H54 (cell line): ENCODE measurements at places on chromosomes 3 and 15.
A peak's percentile ranks its signal among the peaks of the same experiment; 100 is the strongest.

GRCh38 chr3:111485086-111485485 lies 56.9 kb upstream of the CD96 start:
- no peak for DNase-seq

GRCh38 chr3:196186651-196187573 lies 24.3 kb downstream of the ZDHHC19 start:
- DNase-seq = no peak

DNA sequence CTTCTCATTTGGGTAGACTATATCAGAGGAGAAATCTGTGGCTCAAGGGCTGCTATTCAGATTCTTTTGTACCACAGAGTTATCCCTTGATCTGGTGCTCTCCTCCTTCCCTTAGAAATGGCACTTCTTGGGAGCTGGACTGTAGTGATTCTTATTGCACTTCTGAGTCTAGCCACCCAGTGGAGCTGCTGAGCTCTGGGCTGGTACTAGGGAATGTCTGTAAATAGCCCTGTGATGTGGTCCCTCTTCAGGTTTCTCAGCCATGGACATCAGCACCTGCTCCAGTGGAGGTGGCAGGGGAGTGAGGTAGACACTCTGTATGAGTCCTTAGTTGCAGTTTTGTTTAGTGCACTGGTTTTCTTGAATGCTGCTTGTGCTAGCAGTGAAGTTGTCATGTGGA lies 1292.6 kb downstream of the SI start:
- no peak for DNase-seq

DNA sequence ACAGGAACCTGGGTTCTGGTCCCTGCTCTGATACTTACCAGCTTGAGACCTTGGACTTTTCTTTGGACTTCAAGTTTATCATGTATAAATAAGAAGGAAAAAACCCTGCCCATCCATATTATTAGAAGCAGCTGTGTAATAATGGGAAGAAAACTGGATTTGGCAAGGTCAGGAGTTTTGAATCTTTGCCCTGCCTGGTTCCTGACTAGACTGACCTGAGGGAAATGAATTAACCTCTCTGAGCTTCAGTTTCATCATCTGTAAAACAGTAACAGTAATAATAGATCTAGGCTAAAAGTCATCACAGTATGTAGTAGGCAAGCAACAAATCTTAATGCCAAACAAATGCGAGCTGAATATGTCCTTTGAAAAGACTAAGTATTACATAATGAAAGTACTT lies 68.8 kb downstream of the FSIP1 start:
- DNase-seq = no peak

- DNase-seq = no peak
Measured at GRCh38 chr3:149152420-149152819, 23.0 kb downstream of the HPS3 start.

DNA sequence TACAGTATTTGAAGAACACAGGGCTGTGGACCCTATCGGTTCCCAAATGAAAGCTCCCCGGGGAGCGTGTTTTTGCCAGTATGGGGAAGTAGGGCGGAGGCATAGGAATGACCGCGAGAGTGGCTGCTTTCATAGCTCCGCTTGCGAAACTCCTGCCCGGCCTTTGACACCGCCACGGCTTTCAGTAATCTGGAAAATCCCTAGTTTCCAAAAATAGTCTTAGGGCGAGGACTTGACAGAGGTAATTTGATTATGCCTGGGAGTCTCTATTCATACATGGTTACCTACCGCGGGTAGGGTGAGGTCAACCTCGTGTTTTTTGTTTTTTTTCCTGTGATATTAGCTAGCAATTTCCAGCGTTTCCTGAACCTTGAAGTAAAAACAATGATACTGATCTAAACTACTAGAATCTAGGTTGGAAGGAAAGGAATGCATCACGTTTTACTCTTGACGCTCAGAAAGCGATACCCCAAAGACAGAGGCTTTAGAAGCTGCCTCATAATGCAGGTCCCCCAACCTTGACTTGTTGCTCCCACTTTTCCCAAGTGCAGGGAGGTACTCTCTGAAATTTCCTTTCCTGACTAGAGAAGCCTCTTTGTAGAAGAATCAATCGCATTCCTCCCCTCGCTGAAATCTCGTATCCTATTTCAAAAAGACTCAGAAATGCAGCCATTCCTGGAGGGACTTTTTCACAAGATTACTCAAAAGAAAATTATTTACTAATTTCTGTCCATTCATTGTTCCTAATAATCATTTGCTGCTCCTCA lies 894 bp upstream of the CCNL1 start:
- DNase-seq = peak; percentile 44

GRCh38 chr3:169528289-169528688 lies 135.2 kb downstream of the MECOM start:
- DNase-seq = no peak

DNA sequence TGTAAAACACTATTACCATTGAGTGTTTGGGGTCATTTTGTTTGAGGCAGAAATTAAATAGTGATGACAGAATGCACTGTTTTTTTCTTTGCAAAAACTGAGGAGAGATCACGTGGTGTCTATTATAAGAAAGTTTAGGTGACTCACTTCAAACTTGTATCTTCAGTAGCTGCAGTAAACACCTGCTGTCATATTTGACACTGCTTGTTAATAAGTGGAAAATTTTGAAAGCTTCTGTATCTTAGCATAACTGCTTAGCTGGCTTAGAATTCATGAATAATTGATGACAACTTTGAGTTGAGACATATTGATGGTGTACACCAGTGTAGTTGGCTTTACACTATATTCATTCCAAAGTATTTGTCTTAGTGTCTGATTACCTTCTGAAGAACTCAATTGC lies 29.7 kb upstream of the MDFIC2 start:
- DNase-seq = no peak

GRCh38 chr3:55296030-55296429 lies 191.1 kb downstream of the WNT5A start:
- DNase-seq = no peak

DNA sequence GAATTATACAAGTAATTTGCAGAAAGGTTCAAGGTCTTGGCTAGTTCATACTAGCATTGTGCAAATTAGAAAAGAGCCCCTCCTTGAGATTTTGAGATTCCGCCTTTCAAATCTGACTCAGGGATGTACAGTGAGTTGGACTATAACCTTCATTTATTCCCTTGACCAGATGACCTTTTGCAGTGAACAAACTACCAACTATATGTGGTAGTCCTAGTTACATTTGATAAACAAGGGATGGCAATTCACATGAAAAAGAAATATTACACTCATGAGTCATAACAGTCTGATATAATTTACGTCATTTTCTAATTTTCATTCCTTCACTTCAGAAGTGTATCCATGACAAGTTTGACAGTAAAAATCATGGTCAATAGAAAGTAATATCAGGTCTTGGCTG lies 860.4 kb downstream of the ROBO1 start:
- no peak for DNase-seq

GRCh38 chr3:106366352-106366751 lies 497.5 kb upstream of the CBLB start:
- no peak for DNase-seq

DNA sequence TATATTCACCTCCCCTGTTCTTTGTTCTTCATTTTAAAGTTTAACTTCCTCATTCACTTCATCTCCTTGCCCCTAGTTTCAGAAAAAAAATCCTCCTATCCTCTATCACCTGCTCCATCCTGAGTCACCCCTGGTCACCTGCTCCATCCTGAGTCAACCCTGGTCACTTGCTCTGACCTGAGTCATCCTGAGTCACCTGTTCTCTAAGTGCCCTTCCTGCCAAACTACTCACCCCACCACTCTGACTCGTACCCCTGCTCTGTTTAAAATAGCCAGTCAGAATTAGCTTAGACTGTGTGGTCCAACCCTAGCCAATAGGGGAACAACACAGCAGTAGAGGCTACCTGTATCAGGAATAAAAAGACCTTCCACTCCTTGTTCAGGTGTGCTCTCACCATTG lies 716.9 kb downstream of the ZBBX start:
- DNase-seq = no peak

DNA sequence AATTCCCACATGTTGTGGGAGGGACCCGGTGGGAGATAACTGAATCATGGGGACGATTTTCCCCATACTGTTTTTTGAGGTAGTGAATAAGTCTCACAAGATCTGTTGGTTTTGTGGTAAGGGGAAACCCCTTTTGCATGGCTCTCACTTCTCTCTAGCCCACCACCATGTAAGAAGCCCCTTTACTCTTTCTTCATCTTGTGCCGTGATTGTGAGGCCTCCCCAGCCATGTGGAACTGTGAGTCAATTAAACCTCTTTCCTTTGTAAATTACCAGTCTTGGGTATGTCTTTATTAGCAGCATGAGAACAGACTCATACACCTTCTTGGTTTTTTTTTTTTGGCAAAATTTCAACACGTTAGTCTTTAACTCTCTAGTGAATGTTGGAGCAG lies 18.1 kb downstream of the ARL8B start:
- no peak for DNase-seq

GRCh38 chr3:40329071-40329470 lies 19.6 kb downstream of the EIF1B start:
- DNase-seq = no peak

DNA sequence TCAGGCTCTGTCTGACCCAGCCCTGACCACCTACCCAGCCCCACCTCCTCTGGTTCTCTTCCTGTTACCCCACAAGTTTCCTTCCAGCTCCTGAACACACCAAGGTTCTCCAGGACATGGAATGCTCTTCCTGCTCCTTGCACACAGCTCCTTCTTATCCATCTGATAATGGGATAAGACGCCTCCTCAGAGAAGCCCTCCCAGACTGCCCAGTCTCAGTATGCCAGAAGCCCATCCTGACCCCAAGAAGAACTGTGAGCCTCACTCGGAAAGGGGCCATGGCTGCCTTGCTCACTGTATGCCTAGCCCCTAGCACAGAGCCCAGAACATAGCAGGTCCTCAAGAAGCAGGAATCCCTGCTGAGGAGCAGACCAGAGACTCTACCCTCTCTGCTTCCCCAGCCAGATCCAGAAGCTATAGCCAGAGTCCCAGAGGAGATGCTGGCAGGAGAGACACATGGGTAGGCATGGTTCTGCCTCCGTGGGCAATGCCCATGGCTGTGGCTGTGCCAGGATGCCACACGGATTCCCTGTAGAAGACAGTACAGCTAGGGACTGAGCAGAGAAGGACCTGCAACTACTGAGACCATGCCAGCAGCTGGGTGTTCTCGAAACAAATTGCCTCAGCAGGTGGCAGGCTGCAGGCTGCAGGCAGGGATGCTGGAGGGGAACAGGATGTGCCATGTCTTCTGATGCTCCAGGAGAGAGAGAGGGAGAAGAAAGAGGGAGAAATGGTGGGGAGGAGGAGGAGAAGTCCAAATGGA lies 74.0 kb upstream of the LINGO1 start:
- DNase-seq = no peak

GRCh38 chr15:48222627-48223026 lies 16.5 kb downstream of the SLC12A1 start:
- DNase-seq = no peak

GRCh38 chr3:150847433-150847832 lies 57.8 kb downstream of the MINDY4B start:
- no peak for DNase-seq

- DNase-seq = no peak
Measured at GRCh38 chr3:31571325-31571724, 38.6 kb downstream of the STT3B start.

- no peak for DNase-seq
Measured at GRCh38 chr3:129432671-129433070, 4.2 kb upstream of the EFCAB12 start.

DNA sequence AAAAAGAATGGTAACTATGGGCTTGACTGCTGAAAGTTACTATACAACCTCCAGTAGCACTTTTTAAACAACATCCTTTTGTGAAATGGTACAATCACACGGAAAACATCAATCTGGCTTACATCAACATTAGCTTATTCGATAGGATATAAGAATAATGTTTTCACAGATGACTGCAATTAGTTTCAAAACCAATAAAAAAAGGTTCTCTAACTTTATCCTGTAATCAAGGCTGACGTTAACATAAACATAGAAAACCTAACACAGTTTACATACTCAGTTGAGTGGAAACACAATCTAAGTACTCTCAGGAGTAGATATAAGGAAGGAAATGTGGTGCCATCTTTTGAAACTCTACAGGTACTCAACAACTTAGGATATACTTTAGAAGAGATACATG lies 102.2 kb downstream of the DLG1 start:
- DNase-seq = no peak

DNA sequence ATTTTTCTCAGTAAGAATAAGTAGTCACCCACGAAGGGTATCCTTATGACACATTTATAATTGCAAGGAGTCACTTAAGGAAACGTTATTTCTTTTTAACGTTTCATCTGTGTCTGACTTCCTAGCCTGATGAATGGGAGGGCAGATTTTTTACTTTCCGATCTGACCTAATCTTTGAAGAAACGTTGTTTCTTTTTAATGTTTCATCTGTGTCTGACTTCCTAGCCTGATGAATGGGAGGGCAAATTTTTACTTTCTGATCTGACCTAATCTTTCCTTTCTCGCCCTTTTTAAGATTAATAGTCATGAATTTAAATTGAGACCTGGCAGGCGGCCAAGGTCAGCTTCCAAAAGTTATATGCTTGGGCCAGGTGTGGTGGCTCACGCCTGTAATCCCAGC lies 3.0 kb upstream of the KLHL6 start:
- DNase-seq = no peak
